ENCODE measurements at places on chromosomes 3 and 15. TPM values are rescaled to one million over a fixed set of nuclear protein-coding genes. Genes with fewer than 3 reads are reported as not detected.

DNA sequence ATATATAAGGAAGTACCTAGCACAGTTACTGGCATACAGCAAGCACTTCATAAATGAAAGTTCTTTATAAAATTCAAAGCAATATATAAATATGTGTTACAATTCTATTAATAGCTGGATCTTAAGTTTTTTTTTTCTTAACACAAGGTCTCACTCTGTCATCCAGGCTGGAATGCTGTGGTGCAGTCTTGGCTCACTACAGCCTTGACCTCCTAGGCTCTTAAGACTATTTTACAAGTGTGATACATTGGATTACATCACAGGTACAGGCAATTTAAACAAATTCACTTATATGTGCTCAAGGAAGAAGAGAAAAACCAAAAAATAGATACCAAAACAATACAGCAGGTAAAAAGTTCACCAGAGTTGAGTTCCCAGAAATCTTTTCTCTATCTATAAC is 60.6 kb downstream of the ZNF280D start:
- no peak for DNase-seq

DNA sequence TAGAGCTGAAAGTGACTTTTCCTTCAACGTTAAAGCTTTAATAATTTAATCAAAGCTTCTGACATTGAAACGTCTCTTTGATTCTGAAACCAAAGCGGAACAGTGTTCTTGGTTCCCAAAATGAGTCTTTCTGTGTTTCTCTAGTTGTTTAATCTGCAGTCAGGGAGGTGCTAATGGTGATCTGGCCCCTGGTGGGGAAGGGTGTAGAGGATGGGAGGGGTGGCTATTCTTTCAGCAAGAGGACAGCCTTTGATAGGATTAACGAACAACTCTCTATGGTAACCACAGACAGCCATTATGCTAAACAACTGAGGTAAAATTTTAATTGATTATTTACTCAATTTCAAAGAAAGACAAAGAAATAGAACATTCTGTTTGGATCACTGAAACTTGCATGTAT is 79.9 kb upstream of the CADPS start:
- no peak for DNase-seq

GRCh38 chr15:33191591-33191990 is 2.9 kb downstream of the FMN1 start:
- DNase-seq = no peak

The PPP1R14D gene
- total RNA-seq = not detected

The OIP5 gene
- 11.4 TPM for total RNA-seq
